ENCODE measurements at places on chromosomes 5 and 9. TPM values are rescaled to one million over a fixed set of nuclear protein-coding genes. Genes with fewer than 3 reads are reported as not detected.

GRCh38 chr9:129919277-129919676, 84.0 kb downstream of the USP20 start:
- no peak for DNase-seq

DNA sequence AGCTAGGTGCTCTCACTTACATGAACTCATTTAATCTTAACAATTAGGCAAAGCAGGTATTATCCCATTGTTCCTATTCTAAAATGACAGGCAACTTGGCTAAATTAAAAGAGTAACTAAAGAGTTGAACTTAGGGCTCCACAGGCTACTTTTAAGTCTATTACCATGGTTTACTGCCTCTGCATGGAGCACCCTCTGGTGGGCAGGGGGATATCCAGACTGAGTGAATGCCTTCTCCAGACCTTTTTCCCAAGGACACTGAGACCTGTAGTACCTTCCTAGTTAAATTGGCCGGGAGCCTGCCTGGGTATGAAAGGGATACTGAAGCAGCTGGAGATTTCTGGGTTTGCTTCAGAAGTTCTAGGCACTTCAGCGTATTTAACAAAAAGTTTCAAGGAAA, 238.1 kb downstream of the ELAVL2 start:
- no peak for DNase-seq

- no peak for DNase-seq
Measured at GRCh38 chr5:107519900-107520354, 150.8 kb downstream of the EFNA5 start.

GRCh38 chr5:168601972-168602371, 22.8 kb upstream of the PANK3 start:
- no peak for DNase-seq

DNA sequence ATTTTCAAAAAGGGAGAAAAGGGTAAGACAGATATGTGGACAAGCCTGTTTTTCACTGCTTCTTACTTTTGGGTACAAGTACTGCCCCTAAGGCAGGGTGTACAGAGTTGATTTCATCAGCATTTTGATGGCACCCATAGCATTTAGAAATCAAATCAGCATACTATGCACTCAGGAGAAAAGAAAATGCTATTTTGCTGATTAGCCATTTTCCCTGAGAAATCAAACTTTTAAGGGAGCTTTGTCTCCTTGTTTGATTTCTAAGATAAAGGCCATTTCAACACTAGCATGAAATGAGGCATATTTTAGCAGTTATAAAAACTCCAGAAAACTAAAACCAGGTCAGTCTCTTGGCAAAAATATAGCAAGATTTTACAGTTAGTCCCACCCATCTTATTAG, 2269.4 kb upstream of the WWC1 start:
- DNase-seq, result no peak

TRIM36 gene
- 3.1 TPM for total RNA-seq

DNA sequence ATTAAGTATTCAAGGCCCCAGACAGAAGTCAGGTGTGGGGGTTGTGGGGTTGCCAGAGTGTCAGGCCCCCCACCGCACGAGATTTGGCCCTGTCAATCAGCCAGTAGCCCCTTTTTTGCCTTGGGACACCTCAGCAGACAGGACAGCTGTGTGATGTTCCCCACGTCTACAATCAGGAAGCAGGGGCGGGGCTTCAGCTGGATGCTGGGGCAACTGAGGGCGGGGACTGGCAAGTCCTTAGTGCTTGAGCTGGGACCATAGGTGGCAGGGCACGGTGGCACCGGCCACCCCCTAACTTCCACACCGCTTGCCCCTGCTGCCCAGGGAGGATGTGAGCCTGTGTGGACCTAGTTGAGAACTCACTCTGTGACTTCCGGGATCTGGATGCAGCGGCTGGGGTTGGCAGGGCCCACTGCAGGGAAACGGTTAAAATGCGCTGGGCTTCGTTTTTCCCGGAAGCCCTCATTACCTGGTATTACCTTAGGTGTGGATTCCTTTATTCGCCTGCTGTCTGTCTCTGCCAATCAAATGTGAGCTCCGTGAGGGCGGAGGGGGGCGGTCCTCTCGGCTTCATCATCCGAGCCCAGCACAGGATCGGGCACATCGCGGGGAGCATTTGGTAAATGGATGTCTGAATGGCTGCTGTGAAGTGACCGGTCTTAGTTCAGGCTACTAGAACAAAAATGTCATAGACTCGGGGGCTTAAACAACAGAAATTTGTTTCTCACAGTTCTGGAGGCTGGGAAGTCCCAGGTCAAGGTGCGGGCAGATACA, 7.5 kb upstream of the GTF3C5 start:
- DNase-seq, result no peak

DNA sequence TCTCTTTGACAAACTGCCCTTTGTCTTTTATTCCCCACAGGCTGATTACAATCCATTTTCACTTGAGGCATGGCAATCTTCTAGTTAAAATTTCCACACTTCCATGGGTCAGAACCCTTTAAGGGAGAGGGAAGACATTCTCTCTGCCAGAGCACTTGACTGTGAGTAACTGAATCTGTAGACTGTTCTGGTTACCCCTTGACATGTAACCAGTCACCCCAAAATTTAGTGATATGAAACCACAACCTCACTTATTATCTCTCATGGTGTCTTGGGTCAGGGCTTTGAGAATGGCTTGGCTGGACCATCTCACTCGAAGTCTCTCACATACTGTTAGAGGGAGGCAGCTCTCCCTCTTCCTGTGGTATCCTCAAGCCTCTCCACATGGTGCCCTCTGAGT, 14.0 kb downstream of the ITGA2 start:
- no peak for DNase-seq

GRCh38 chr5:107779437-107779836, 108.7 kb upstream of the EFNA5 start:
- no peak for DNase-seq

ARHGEF37 gene
- total RNA-seq, result 4.9 TPM

HRH2 gene
- 0.83 TPM for total RNA-seq

GRCh38 chr9:131951905-131952304, 127.8 kb downstream of the MED27 start:
- DNase-seq, result no peak

DNA sequence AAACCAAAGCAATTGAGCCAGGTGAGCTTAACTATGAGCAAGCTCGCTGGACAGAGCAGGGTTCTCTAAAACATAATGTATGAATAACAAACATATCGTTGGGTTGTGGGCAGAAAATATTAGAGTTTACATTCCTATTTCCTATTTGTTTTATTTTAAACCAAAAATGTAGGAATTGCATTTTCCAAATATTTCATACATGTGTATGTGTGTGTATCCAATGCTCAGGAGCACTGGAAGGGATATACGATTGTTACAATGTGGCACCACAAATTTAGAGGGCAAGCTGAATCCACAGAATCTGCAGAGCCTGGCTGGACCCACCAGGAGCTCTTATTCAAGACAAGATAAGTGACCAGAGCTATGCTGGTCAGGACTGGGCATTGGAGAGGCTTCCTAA, 325.3 kb upstream of the HAPLN1 start:
- DNase-seq, result no peak

- DNase-seq, result no peak
Measured at GRCh38 chr5:180970336-180970735, 18.3 kb upstream of the BTNL3 start.

DNA sequence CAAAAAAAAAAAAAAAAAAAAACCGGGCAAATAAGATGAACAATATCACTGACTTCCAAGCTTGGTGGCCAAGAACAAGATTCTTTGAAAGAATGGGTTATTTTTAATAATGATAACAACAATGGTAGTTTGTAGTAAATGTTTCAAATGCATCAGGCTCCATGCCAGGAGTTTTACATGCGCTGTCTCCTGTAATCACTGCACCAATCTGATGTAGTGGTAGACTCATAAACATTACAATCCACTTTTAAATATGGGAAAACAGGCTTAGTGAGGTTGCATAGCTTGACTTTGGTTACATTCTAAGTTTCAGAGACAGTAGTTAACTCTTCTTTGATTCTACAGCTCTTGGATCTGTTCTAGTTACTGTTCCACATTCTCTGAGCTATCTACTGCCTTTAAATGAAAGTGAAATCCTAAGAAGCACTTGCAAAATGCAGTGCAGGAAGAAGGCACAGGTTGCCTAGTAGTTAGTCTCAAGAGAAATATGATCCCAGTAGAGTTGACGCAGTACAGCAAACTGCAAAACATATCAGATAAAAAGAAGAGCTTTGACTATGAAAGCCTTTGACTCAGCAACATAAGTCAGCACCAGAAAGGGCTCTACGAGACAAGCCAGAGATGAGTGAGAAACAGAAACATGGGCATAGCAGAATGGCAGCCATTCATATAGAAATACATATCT, 62.1 kb downstream of the PDE4D start:
- no peak for DNase-seq

DNA sequence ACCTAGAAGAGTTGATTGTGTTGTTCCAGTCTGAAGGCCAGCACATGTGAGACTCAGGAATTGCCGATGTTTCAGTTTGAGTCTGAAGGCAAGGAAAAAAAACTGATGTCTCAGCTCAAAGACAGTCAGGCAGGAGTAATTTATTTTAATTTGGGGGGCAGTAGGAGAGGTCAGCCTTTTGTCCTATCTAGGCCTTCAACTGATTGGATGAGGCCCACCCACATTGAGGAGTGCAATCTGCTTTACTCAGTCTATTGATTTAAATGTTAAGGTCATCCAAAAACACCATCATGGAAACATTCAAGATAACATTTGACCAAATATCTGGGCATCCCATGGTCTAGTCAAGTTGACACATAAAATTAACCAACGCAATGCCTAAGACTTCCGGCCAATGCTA, 288.9 kb downstream of the CDK5RAP2 start:
- no peak for DNase-seq

- no peak for DNase-seq
Measured at GRCh38 chr9:35749515-35750255, 598 bp downstream of the RGP1 start.

DNA sequence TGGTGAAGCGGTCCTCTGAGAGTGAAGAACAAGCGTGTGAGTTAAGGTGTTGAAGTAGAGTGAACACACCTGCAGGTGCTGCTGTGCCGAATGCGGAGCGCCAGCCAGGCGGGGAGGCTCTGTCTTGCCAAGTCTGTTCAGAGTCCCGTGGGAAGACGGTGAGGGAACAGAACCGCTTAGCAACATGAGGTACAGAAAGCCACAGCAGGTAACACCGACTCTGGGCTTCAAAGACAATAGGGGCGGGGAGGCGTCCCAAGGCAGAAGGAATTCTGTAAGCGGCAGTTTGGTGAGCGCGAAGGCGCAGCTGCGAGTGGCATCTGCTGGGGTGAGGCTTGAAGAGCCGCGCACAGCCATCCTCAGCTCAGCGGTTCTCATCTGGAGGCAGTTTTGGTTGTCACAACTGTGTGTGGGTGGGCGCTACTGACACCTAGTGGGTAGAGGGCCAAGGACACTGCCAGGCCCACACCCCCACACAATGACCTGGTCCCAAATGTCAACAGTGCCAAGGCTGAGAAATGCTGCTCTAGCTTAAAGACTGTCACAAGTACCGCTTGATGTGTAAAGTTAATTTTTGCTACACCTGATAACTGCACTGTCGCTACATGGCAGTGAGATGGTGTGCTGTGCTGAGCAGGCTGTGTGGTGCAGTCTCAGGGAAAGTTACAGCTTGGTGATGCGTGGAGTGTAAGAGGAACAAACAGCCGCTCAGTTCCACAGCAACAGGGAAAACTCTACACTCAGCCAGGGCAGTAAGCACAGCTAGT, 67.4 kb upstream of the TBC1D9B start:
- DNase-seq, result no peak
